ENCODE measurements at places on chromosomes 4 and X. TPM values are rescaled to one million over a fixed set of nuclear protein-coding genes. Genes with fewer than 3 reads are reported as not detected.

GRCh38 chrX:107730298-107730655 lies 45.3 kb downstream of the TSC22D3 start:
- peaks cover 24% of the 10 kb centered on the region for H3K4me1 ChIP-seq
- no peak for DNase-seq
- H3K27ac ChIP-seq = no peak overlapping the region
- no peak overlapping the region for H3K4me3 ChIP-seq
- H3K36me3 ChIP-seq = no peaks in the 10 kb centered on the region

GRCh38 chr4:37516057-37516775 lies 170.0 kb downstream of the RELL1 start:
- no peaks in the 10 kb centered on the region for H3K27me3 ChIP-seq
- H3K36me3 ChIP-seq = no peaks in the 10 kb centered on the region
- peaks cover 8% of the 10 kb centered on the region for H3K4me1 ChIP-seq
- no peak overlapping the region for H3K4me3 ChIP-seq
- peak; percentile 10 for DNase-seq
- H3K27ac ChIP-seq = no peak overlapping the region

DNA sequence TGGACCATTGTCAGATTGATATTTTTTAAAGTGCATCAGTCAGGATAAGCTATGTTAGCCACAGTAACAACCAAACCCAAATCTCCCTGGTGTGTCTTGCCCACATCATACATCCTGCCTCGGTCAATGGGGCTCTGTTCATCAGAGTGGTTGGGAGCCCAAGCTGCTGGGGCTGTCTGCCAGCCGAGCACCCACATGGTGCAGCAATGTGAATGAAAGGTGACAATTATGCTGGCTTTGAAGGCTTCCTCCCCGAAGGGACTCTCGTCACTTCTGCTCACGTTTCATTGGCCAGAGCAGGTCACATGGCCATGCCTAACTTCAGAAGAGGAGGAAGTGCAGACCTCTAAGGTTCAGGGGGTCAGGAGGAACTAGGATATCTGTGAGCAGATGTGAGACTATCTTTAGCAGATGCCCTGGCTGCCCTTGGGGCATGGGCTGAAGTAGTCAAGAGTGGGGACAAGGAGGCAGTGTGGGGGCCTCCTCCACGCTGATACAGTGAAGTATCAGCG lies 1.3 kb upstream of the JAKMIP1 start:
- H3K4me3 ChIP-seq = peak overlapping the region; percentile 73
- no peaks in the 10 kb centered on the region for H3K36me3 ChIP-seq
- no peak overlapping the region for H3K27ac ChIP-seq
- peaks cover 13% of the 10 kb centered on the region for H3K27me3 ChIP-seq
- H3K4me1 ChIP-seq = peaks cover 13% of the 10 kb centered on the region

GRCh38 chr4:130636486-130636885 lies 1540.5 kb downstream of the C4orf33 start:
- H3K36me3 ChIP-seq = no peaks in the 10 kb centered on the region
- no peak overlapping the region for H3K4me3 ChIP-seq
- no peaks in the 10 kb centered on the region for H3K4me1 ChIP-seq
- H3K27me3 ChIP-seq = no peaks in the 10 kb centered on the region
- H3K27ac ChIP-seq = no peak overlapping the region

- no peaks in the 10 kb centered on the region for H3K27me3 ChIP-seq
- H3K27ac ChIP-seq = no peak overlapping the region
- no peaks in the 10 kb centered on the region for H3K4me1 ChIP-seq
- no peaks in the 10 kb centered on the region for H3K36me3 ChIP-seq
- no peak overlapping the region for H3K4me3 ChIP-seq
These were observed 32.0 kb downstream of the REELD1 start for GRCh38 chr4:146246381-146246780.

DNA sequence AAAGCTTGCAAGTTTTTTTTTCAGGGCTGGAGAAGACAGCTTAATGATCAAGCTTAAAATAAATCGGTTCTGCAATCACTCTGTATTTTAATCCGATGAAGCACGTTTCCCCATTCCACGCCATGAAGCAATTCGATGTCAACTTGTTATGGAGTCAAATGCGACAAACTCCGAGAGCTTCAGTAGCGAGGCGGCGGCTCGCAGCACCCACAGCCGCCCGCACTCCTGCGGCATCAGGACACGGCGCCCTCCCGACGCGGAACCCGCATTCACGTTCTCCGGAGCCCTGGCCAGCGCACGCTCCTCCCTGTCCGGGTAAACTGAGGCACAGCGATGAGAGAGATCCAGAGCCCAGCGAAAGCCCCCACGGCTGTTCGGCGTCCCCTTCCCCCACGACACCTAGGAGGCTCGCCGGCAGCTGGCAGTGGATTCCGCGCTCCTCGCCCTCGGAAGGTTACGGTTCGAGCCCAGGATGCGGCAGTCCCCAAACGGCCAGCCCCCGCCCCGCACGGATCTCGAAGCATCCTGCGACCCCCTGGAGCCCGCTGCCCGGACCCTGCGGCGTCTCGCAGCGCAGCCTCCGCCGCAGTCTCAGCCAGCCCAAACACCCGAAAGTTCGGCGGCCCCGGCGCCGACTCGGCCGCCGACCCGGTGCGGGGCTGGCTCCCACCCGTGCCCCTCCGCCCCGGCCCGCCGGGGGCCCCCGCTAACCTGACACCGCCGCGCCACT lies 507 bp downstream of the MFAP3L start:
- peak; percentile 51 for DNase-seq
- no peaks in the 10 kb centered on the region for H3K36me3 ChIP-seq
- H3K4me1 ChIP-seq = peaks cover 11% of the 10 kb centered on the region
- peak overlapping the region; percentile 83 for H3K4me3 ChIP-seq
- H3K27ac ChIP-seq = no peak overlapping the region

DNA sequence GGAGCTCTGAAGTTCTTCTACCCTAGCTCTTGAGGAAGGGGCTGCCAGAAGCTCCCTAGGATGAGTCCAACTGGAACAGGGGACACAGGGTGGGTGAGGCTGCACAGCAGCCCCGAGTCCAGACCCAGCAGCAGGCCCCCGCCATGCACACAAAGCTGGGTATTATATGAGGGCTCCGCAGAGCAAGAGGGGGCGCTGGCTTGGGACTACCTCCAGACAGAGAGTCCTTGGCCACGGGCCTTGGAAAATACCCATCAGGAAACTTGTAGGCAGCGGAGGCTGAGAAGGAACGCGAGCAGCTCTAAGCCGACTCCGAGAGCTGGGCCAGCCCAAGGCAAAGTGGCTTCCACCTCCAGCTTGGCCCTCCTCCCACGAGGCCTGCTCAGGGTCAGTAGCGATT lies 8.1 kb downstream of the HCFC1 start:
- H3K27me3 ChIP-seq = no peaks in the 10 kb centered on the region
- H3K36me3 ChIP-seq = no peaks in the 10 kb centered on the region
- no peak for DNase-seq

DNA sequence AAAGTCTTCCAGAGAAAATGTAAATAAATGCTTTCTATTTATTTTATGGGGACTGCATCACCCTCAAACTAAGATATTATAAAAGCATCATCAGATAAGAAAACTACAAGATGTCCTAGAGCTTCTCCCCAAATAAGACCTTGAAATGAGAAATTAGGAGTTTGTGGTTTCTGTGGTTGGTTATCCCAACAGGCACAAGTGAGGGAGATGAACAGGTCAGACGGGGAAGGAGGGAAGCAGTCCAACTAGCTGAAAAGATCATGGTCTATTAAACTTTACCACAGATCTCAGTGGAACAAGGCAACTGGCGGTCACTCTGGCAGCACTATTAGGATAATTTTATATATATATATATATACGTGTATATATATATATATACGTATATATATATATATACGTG lies 319.3 kb upstream of the GRID2 start:
- H3K36me3 ChIP-seq = no peaks in the 10 kb centered on the region
- no peaks in the 10 kb centered on the region for H3K4me1 ChIP-seq
- no peak for DNase-seq
- H3K27me3 ChIP-seq = no peaks in the 10 kb centered on the region

- no peaks in the 10 kb centered on the region for H3K27me3 ChIP-seq
- no peak overlapping the region for H3K4me3 ChIP-seq
- no peaks in the 10 kb centered on the region for H3K36me3 ChIP-seq
- no peak for DNase-seq
- H3K27ac ChIP-seq = no peak overlapping the region
These were observed 561.5 kb downstream of the INPP4B start for GRCh38 chr4:142284402-142285221.

- H3K36me3 ChIP-seq = no peaks in the 10 kb centered on the region
- no peak for DNase-seq
- H3K4me3 ChIP-seq = no peak overlapping the region
- no peak overlapping the region for H3K27ac ChIP-seq
- H3K27me3 ChIP-seq = no peaks in the 10 kb centered on the region
These were observed 50.4 kb downstream of the SPARCL1 start for GRCh38 chr4:87478732-87479250.

GRCh38 chr4:186347743-186348142 lies 81.8 kb downstream of the F11 start:
- peaks cover 5% of the 10 kb centered on the region for H3K4me1 ChIP-seq
- DNase-seq = peak; percentile 21
- no peak overlapping the region for H3K4me3 ChIP-seq

GRCh38 chr4:4339504-4340085 lies 47.3 kb upstream of the NSG1 start:
- H3K4me3 ChIP-seq = no peak overlapping the region
- no peaks in the 10 kb centered on the region for H3K4me1 ChIP-seq
- no peak overlapping the region for H3K27ac ChIP-seq
- no peaks in the 10 kb centered on the region for H3K27me3 ChIP-seq
- no peak for DNase-seq

DNA sequence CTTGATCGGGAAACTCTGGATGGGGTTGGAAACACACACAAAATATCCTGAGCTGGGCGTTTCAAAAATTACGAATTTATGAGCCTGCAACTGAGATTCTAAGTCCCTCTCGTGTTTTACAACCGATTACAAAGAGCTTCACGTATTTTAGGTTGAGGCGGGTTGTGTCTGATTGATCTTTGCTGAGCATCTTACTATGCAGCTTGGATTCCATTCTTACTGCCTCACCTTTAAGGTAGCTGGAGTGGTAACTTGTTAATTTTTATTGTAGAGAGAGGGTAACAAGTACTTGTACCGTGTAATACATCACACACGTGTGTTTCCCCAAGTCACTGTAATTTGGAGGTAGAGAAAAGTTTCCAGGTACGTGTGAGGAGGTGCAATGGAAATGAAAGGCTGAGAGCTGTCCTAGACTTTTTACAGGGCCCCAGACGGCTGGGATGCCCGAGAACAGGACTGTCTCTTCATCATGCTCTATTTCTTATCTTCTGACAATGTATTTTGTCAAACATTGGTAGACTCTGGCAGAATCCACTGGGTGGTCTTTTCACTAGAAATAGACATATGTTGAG lies 97.8 kb upstream of the TENM3 start:
- peak overlapping the region; percentile 85 for H3K4me3 ChIP-seq
- peaks cover 48% of the 10 kb centered on the region for H3K4me1 ChIP-seq
- peaks cover 21% of the 10 kb centered on the region for H3K27me3 ChIP-seq
- no peaks in the 10 kb centered on the region for H3K36me3 ChIP-seq
- DNase-seq = peak; percentile 24
- no peak overlapping the region for H3K27ac ChIP-seq

DNA sequence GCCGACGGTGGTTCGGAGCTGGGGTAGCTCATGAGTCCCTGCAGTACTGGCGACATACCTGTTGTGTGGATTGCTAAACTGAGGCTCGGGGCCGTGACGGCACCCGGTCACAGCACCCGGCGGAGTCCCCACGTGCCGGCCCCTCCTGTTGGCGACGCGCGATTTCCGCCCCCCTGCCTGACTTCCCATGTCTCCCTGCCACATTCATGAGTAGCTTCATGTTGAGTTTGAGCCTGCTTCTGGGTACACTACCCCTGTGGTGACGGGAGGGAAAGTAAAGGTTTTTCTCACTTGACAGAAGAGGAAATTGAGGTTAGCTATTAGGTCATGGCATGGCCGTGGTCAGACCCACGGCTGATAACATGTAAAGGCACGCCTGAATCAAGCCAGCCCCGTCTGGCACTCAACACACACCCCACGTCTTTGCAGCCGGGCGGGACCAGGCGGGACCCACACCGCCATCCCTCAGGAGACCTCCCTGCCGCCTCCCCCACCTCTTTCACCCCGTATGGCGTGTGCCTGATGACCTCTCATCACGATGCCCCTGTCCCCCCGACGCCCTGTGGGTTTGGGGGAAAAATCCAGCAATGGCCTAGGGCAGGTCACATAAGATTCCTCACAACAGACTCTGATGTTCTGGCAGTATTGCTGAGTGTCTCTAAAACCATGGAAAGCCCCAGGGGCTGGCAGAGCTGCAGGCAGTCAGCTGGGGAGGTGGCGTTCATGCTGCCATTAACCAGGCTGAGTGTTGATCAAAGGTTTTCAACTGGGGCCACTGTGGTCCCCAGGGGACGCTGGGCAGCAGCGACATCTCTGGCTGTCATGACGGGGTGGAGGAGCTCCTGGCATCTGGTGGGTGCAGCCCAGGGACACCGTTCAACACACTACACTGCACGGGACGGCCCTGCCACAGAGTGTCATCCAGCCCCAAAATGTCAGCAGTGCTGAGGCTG lies 29.2 kb downstream of the P2RY8 start:
- H3K4me3 ChIP-seq = no peak overlapping the region
- no peak for DNase-seq
- H3K27ac ChIP-seq = no peak overlapping the region
- H3K4me1 ChIP-seq = no peaks in the 10 kb centered on the region
- H3K36me3 ChIP-seq = no peaks in the 10 kb centered on the region
- H3K27me3 ChIP-seq = no peaks in the 10 kb centered on the region

DNA sequence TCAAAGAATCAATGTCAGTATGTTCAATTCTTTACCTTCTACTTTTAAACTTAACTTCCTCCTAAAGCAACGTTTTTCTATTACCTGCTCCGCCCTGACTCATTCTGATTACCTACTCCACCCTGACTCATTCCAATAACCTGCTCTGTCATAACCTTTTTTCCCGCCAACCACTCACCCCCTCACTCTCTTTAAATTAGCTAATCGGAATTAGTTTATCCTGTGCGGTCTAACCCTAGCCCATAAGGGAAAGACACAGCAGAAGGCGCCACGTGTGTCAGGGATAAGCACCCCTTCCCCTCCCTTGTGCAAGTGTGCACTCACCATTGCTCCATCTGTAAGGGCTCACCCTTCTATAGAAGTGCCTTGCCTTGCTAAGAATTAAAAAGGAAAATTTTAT lies 64.4 kb downstream of the EIF4E start:
- H3K4me1 ChIP-seq = no peaks in the 10 kb centered on the region
- no peaks in the 10 kb centered on the region for H3K36me3 ChIP-seq
- DNase-seq = no peak
- H3K4me3 ChIP-seq = no peak overlapping the region
- no peaks in the 10 kb centered on the region for H3K27me3 ChIP-seq

DNA sequence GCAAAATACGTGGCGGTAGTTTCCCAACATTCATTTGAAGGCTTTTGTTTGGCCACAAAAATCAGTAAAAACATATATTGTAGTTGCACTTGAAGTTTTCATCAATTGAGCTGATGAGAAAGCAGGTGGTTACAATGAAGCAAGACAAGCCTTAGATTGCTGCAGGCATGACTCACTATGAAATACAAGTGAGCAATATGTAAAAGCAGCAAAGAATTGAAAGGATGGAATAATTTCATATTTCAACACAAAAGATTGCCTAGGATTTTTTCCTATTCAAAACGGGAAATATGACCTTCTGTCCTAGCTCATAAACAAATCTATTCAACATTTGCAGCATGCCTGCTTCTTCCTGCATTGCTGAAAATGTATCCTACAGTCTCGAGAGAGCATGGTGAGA lies 190.9 kb upstream of the BANK1 start:
- H3K27me3 ChIP-seq = no peaks in the 10 kb centered on the region
- H3K27ac ChIP-seq = no peak overlapping the region
- no peak for DNase-seq
- no peak overlapping the region for H3K4me3 ChIP-seq
- no peaks in the 10 kb centered on the region for H3K36me3 ChIP-seq

HSFX2 gene
- total RNA-seq = not detected

GYPB gene
- total RNA-seq = not detected
